ENCODE measurements at places on chromosomes 3 and 15.
A peak's percentile ranks its signal among the peaks of the same experiment; 100 is the strongest.

DNA sequence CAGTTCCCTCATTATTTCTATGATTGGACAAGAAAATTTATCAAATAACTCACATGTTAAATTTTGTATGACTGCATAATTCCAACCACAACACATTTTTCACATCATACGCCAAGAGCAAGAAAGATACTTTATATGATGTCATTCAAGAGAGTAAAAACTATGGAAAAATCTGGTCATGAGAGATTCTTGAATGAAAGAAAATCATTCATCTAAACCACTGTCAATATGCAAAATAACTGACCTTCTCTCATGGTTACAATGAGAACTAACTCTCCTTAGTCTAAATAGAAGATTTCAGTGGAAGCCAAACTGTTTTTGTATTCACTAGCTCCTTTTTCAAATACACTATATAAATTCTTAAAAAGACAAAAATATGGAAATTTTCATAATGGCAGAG, 124.6 kb downstream of the CBLB start:
- ATAC-seq, result no peak

GRCh38 chr3:48400824-48401433, 28.9 kb downstream of the FBXW12 start:
- ATAC-seq, result peak; percentile 58

- peak; percentile 93 for ATAC-seq
These were observed 19.6 kb downstream of the PLXNA1 start for GRCh38 chr3:127002195-127003174.

- no peak for ATAC-seq
These were observed 26.1 kb downstream of the PPP2R3A start for GRCh38 chr3:135991621-135992020.

GRCh38 chr15:100464256-100464655, 64.5 kb downstream of the CERS3 start:
- no peak for ATAC-seq

DNA sequence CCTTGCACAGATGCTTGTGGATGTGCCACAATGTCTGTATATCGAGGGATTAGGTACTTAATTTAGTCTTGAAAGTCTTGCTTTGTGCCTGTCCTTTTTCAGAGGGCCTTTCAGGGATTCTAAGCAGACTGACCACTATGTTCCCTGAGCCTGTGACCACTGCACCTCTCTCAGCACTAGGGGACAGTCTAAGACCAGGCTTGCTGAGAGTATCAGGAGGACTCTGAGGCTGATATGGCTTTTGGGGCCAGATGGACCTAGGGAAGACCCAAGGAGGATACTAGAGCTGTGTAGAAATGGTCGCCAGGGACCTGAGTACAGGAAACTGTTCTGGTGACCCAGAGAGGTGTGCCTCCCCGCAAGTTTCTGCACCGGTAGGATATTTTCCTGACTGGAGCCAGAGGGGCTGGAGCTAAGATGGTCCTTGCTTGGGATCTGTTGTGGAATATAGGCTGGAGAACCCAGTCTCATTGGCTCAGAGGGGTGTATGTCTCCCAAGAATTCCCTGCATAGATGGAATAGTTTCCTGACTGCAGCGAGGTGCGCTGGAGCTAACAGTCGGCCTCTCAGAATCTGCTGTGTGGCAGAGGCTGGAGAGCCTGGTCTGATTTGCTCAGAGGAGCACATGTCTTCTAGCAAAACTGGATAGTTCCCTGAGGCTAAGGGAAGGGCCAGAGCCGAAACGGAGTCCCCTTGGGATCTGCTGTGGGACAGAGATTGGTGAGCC, 213.2 kb upstream of the DCBLD2 start:
- ATAC-seq, result no peak

GRCh38 chr3:141241616-141242376, 10.2 kb downstream of the PXYLP1 start:
- ATAC-seq, result no peak

- ATAC-seq, result no peak
These were observed 94.7 kb upstream of the IGSF10 start for GRCh38 chr3:151555523-151555922.

DNA sequence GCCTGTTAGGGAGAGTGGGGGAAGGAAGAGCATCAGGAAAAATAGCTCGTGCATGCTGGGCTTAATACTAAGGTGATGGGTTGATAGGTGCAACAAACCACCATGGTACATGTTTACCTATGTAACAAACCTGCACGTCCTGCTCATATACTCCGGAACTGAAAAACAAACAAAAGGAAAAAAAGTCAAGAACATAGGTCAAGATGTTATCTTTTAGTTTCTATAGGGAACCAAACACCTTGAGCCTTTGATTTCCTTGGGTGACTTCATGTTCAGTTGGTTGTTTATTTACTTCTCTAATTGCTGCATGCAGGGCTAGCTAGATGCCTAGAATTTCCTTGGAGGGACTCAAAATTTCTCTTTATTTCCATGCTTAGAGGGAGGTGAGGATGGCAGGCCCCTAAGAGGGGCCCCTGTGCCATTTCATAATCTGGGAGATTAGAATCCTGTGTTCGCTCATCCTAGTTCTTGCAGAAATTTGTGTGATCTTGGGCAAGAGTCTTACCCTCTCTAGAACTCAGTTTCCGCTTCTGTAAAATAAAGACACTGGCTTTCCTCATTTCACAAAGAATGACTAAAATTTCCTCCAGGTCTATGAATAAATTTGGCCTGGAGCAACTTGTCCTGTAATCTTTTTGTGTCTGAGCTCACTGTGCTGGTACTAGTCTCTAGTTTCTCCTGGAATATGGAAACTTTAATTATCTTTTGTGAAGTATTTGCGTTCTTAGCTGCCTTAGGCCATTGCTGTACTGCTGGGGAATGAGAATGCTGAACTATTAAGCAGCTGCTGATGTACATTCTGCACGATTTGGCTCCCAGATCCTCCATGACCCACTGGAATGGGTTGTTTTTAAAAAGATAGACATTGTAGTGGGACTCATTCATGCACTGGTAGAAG, 457.5 kb downstream of the EDEM1 start:
- ATAC-seq, result no peak

- ATAC-seq, result no peak
These were observed 776.1 kb downstream of the ROBO1 start for GRCh38 chr3:78991656-78992055.

GRCh38 chr3:139774560-139775302, 97.0 kb upstream of the NMNAT3 start:
- peak; percentile 70 for ATAC-seq

DNA sequence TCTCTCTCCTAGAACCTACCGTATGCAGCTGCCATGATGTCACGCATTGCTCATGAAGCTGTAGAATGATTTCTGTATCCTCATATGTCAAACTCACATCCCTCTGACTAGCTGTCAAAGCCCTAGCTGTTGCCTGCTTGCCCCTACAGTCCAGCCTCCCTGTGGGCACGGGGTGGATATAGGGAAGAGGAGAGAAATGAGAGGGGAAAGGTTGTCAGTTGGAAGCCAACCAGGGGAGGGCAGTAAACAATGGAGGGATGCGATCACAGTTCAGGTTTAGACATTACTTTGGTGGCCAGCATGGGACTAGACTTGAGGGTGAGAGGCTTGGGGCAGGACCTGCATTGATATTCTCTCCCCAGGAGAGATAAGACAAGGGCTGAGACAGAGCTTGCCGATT, 1.7 kb upstream of the HDGFL3 start:
- ATAC-seq, result no peak

GRCh38 chr3:98731720-98732285, 31.3 kb upstream of the ST3GAL6 start:
- ATAC-seq, result peak; percentile 42

DNA sequence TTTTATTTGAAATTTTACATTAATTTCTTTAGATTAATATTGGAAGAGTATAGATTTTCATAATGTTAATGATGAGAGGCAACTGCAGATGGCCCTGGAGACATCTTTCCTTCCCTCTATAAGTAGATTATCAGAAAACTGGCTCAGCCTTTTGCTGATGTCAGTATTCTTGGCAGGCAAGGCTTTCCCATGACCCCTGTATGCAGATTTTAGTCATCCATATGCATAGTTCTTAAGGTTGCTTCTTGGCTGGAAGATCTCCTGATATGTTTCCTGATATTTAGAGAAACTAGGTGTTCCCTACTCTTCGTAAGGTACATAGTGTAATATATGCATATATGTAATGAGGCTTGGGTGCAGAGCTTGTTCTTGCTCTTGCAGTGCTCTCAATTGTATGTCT, 911.4 kb downstream of the EPHA3 start:
- ATAC-seq, result peak; percentile 79

- peak; percentile 22 for ATAC-seq
These were observed 62.5 kb upstream of the TLE3 start for GRCh38 chr15:70160267-70160666.

DNA sequence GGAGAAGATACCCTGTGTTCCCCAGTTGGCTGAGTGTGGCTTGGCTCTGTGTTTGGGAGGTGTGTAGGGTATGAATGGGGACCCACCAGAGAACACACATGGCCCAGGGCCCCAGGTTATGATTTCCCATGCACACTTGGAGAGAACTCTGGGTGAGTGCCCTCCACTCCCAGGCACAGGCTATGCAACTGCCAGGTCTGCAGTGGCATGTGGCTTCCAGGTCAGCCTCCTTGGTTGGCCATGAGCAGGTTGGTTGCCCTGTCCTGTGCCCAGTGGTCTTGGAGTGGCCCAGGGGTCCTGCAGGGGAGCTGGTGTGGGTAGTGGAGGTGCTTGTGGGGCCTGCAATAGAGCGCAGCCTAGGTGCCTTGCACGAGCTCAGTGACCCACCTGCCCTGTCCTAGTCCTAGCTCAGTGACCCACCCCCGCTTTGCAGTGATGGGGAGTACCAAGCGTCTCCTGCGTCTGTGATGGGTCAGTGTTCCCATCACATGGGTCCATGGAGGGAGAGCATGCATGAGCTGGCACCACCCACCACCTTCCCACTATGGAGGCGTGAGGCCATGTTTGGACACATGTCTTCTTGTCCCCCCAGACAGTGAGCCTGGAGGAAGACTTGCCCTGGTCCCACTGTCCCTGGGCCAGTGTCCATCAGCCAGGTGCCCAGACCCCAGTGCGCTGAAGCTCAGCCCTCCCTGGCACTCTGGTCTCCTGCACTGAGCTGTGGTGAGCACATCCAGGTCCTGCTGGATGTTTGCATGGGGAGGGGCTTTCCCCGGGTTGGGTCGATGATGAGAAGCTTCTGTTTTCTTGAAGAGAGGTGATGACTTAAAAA, 217.3 kb downstream of the SNRPN start:
- ATAC-seq, result no peak

- ATAC-seq, result no peak
These were observed 12.9 kb upstream of the PARL start for GRCh38 chr3:183897606-183898005.

DNA sequence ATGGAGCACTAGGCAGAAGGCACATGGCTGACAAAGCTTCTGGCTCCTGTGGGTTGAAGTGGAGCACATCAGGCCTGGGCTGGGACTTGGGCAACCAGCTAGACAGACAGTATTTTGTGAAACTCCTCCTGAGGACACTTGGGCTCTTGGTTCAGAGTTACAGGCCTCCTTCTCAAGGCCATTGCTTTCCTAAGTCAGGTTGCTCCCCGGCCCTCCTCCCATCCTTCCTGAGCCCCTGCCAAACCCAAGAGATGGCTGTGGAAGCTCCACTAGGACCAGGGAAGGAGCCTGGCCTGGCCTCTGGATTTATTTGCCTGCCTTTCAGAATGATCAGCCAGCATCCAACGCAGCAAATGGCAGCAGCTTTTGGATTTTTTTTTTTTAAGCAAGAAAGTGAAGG, 56.3 kb downstream of the MAGEF1 start:
- ATAC-seq, result no peak

- no peak for ATAC-seq
These were observed 203.7 kb upstream of the ICE2 start for GRCh38 chr15:60682615-60683014.

- ATAC-seq, result peak; percentile 99
These were observed 12.9 kb downstream of the OCA2 start for GRCh38 chr15:28086175-28086703.

DNA sequence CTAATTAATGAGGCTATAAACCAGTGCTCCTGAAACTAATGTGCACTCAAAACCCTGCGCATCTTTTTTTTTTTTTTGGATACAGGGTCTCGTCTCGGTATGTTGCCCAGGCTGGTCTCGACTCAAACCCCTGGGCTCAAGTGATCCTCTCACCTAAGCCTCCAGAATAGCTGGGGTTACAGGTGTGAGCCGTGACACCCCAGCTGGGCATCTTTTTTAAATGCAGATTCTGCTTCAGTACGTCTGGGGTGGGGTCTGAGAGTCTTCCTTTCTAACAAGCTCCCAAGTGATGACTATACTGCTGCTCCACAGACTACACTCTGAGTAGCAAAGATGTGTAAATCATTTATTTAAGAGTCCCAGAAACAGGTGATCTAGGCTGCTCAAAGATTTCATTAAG, 73.0 kb downstream of the BFSP2 start:
- no peak for ATAC-seq

DNA sequence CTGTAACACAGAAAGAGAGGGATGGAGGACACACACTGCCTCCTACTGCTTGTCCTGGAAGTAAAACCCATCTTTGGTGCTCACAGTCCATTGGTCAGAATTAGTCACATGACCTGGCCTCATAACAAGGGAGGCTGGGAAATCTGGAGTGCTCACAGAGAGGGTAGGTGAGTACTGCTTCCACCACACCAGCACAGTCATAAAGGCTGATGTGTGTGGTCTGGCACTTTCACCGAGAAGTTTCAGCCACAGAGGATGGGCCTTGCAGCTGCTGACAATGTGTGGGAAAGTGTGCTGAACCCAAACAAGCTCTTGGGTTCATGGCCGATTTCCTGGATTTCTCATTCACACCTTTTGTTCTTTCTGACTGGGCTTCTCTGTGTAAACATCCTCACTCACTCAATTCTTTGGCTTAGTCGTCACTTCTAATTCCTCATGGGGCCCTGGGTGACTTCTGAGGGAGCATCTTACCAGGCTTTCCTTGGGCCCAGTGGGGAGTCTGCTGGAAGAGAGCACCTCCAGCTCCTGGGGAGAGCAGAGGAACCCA, 100.7 kb downstream of the ASB7 start:
- ATAC-seq, result no peak

- ATAC-seq, result no peak
These were observed 415.5 kb upstream of the TPRG1 start for GRCh38 chr3:188756241-188756640.

GRCh38 chr3:112751564-112752512, 94.8 kb downstream of the CD200R1L start:
- peak; percentile 74 for ATAC-seq
